ENCODE measurements at places on chromosomes 7 and 10. TPM values are rescaled to one million over a fixed set of nuclear protein-coding genes. Genes with fewer than 3 reads are reported as not detected.

TET1 gene
- 23.7 TPM for total RNA-seq

KIF11 gene
- 2.4 TPM for total RNA-seq

GRCh38 chr7:37670436-37670835 is 13.1 kb upstream of the GPR141 start:
- ATAC-seq: no peak

- ATAC-seq: no peak
Observed at GRCh38 chr7:133021196-133021595, 60.7 kb downstream of the CHCHD3 start.

GHRHR gene
- total RNA-seq: not detected

DNA sequence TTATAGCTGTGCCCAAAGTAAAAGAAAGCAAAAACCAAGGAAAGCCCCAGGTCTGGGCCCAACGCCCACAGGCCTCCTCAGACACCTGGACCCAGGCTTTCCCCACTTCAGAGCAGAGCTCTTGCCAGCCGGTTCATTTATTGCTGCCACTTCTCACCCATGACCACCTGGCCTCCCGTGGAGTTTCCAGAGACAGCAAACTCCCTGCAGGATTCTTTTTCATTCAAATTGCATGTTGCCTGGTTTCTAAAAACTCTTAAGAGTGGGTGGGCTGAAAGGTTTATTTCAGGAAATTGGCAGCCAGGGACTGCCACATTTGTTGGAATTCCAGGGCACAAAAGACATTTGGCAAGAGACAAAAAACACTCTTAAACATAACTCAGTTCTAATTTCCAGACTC is 4.7 kb downstream of the VOPP1 start:
- ATAC-seq: no peak

LRRC17 gene
- 7.6 TPM for total RNA-seq

DNA sequence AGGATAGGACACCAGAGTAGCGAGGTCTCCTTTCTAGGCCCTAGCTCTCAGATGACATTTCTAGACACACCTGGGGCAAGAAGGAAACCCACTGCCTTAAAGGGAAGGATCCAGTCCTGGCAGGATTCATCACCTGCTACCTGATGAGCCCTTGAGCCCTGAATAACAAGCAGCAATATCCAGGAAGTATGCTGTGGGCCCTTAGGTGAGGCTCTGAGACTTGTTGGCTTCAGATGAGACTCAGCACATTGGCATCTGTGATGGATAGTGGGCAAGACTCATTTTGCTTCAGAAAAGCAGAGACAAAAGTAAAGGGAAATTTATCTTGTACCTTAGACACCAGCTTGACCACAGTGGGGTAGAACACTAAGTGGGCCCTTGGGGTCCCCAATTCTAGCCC is 238.4 kb upstream of the MEOX2 start:
- no peak for ATAC-seq

DNA sequence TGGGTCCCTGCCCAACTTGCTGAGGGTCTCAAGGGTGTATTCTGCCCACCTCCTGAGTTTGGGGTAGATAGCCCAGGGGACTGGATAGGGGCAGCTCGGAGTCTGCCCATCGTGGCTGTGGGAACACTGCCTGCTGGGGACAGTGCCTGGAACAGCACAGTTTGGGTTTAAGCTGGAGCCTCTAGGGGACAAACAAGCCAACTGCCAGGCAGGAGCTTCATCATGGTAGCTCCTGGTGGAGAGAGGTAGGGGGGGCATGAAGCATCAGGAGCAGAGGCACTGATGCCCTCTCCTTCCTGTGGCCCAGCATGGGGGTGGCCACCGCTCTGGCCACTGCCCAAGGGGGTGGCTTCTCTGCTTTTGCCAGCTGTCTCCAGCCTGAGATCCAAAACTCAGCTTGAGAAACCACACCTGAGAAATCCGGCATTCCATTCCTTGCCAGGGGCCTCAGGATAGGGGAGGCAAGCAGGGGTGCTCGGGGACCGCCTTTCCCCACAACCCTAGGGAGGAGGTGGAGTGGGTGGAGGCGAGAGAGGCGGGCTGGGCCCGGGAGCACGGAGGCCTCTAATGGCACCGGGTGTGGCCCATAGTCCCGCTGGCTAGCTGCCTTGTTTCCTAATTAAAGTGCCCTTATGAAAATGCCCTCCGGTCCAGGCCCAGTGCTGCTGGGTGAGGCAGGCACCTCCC is 47.6 kb downstream of the UNC5B start:
- ATAC-seq: peak; percentile 14

GRCh38 chr7:21108182-21108581 is 319.7 kb upstream of the SP4 start:
- no peak for ATAC-seq

PNLIPRP2 gene
- not detected for total RNA-seq

DNA sequence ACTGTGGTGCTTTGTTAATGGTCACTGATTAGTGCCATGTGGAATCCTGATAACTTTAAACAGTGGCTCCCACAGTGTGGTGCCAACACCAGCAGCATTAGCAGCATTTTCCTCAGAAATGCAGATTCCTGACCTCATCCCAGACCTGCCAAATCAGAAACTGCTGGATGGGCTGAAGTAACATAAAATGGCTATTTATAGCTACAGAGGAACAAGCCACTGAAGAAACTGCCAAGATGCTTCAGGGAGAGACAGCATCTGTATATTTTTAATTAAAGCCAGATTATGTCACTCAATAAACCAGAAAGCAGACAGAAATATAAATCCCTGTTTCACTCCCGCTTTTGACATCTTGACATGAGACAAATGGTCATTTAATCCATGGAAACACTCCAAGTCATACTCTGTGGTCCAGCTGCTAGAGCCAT is 178.5 kb downstream of the AMPH start:
- ATAC-seq: peak; percentile 66

DNA sequence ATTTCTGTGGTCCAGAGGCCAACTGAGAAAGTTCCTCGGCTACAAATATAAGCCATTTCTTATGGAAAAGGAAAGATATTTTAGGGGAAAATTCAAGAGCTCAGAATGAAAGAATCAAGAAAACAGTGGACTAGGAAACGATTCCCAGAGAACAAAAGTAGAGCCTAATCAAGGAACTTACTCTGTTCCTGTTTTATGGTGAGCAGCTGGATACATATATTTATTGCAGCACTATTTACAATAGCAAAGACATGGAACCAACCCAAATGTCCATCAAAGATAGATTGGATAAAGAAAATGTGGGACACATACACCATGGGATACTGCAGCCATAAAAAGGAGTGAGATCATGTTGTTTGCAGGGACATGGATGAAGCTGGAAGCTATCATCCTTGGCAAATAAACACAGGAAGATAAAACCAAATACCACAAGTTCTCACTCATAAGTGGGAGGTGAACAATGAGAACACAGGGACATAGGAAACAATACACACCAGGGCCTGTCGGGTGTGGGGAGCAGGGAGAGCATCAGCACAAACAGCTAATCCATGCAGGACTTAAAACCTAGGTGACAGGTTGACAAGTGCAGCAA is 298.7 kb downstream of the THSD7A start:
- ATAC-seq: no peak

- ATAC-seq: no peak
Observed at GRCh38 chr7:165661-166337, 26.6 kb upstream of the FAM20C start.

- no peak for ATAC-seq
Observed at GRCh38 chr7:51066405-51066882, 250.2 kb downstream of the COBL start.

DUS4L gene
- total RNA-seq: 10.9 TPM

GRCh38 chr10:7054915-7055314 is 355.9 kb downstream of the SFMBT2 start:
- no peak for ATAC-seq

GRCh38 chr7:44341401-44341800 is 16.0 kb upstream of the CAMK2B start:
- ATAC-seq: no peak

- no peak for ATAC-seq
Observed at GRCh38 chr10:16425449-16425848, 11.4 kb upstream of the PTER start.

- ATAC-seq: no peak
Observed at GRCh38 chr10:80149123-80149522, 16.6 kb downstream of the PLAC9 start.

- ATAC-seq: no peak
Observed at GRCh38 chr10:132690401-132690800, 95.5 kb downstream of the NKX6-2 start.

- ATAC-seq: no peak
Observed at GRCh38 chr10:3118641-3119091, 51.3 kb downstream of the PFKP start.

DNA sequence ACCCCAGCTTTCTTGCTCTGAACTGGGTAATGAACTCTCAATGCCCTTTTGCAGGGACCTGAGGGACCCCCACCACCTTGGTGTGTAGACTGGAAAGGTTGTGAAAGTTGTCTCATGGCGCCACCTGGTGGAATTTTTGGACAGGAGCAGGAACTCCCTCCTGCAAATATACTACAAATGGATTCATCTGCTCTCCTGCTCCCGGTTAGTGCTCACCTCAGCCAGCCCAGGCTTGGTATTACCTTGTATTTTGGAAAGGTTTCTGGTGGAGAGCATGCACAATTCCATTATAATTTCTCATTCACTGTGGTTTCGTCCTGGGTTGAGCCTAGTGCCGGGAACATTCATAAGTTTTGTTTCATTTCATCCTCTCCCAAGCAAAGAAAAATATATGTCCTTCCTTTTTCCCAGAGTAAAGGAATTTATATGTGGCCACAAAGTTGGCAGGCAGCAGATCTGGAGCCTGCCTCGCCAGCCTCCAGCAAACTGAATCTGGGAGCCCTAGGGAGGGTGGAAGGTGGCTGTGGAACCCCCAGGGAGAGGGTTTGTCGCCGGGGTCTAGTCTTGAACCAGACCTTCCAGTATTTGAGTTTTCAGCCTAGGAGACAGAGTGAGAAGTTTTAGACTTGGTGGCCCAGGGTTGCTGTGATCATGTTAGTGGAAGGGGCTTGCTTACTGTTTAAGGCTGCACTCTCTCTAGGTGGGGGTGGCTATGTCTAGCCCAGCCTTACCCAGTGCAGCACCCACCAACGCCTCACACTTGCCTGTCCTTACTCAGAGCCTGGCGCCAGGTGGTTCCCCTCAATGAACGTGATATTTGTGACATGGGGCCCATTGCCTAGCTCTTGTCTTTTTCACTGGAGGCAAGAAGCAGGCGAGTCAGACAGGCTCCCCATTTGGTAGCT is 9.5 kb downstream of the FAM241B start:
- ATAC-seq: peak; percentile 83

DNA sequence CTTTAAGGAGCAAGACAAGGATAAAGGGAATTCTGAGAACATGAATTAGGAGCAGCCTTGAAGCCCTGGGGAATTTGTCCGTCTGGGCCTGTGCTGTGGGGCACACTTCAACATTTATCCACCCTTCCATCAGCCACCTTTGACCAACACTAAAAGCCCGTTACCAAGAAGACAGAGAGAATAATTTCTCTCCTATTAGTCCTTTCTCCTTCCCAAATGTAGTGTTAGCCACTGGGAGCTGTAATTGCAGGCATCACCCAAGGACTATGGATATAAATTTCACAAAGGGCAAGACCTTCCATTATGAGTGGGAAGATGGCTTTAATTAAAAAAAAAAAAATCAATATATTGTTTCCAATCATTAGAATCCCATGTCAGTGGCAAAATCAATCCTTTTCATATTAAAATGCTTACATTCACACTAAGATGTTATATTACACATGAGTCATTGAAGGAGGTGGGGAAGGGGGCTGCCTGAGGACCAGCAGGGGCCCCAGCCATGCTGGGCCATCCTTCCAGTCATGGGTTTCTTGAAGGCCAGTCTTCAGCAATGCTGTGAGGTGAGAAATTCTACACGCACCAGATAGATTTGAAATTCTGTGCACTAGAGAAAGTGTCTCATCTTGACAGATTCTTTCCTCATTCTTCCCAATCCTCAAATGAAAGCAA is 292.5 kb upstream of the NRP1 start:
- peak; percentile 65 for ATAC-seq

ALOX5 gene
- total RNA-seq: 1.3 TPM

- ATAC-seq: no peak
Observed at GRCh38 chr7:131381069-131381838, 53.6 kb downstream of the MKLN1 start.

DNA sequence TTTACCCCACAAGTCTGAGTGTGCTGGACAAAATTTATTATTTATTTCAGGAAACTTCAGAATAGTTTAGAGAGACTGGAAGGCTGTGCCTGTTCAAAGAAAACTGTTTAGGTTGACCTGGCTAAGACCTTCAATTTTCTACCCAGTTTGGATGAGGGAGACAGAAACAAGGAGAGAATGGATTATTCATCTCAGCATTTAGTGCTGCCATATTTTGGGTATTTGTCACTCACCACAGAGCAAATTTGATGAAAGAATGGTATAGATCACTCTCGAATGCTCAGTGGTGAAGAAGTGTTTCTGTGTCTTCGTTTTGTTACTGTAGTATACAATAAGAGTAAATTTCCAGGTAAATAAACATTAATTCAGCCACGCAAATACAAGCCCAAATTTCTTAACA is 71.8 kb downstream of the SEMA3C start:
- ATAC-seq: no peak

DEPP1 gene
- 6.8 TPM for total RNA-seq

EIF5AL1 gene
- total RNA-seq: 0.14 TPM

WNT8B gene
- not detected for total RNA-seq

- no peak for ATAC-seq
Observed at GRCh38 chr10:68087685-68088401, 12.8 kb upstream of the HERC4 start.

ATE1 gene
- 37.4 TPM for total RNA-seq

EFCAB10 gene
- 4.0 TPM for total RNA-seq

DNA sequence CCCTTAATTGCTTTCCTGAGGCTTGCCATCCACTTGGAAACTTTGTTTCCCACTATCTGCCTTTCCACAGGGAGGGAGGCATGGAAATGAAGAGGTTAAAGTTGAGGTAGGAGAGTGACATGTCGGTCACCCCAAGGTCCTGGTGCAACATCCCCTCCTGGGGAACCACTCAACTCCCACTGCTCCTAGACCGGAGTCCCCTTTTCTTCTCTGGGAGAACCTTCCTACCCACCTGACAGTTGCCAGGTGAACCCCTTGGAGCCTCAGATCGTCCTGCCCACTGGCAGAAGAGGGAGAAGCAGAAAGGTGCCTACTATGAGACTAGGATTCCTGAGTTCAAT is 21.7 kb downstream of the IMPDH1 start:
- no peak for ATAC-seq

NPC1L1 gene
- total RNA-seq: 0.34 TPM

- ATAC-seq: peak; percentile 87
Observed at GRCh38 chr10:73495884-73496674, at the start of gene PPP3CB. PPP3CB (minus strand) TSS chr10:73496024; CDS start chr10:73495889, 135 bp downstream.

- ATAC-seq: no peak
Observed at GRCh38 chr7:77811516-77812289, 13.1 kb downstream of the PHTF2 start.

GRCh38 chr10:63585041-63585440 is 63.8 kb downstream of the REEP3 start:
- no peak for ATAC-seq

DNA sequence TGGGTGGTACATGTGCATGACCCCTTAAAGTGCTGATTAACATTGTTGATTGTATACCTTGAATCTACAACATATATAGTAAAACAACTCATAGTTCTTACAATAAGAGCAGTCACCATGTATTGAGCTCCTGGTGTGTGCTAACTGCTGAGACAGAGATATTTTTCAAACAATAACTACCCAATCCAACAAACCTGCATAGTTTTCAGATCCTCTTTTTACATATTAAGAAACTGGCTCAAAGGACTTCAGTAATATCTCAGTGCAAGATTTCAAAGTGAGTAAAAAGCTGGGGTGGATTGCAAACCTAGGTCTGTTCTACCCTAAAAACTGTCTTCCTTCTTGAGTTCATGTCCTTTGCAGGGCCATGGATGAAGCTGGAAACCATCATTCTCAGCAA is 272.2 kb downstream of the SNX13 start:
- no peak for ATAC-seq

GRCh38 chr10:47101807-47102206 is 190.6 kb downstream of the PTPN20 start:
- ATAC-seq: no peak
